ENCODE measurements at places on chromosomes 7 and 10. TPM values are rescaled to one million over a fixed set of nuclear protein-coding genes. Genes with fewer than 3 reads are reported as not detected.

NRBF2 gene
- total RNA-seq = 16.8 TPM

DNA sequence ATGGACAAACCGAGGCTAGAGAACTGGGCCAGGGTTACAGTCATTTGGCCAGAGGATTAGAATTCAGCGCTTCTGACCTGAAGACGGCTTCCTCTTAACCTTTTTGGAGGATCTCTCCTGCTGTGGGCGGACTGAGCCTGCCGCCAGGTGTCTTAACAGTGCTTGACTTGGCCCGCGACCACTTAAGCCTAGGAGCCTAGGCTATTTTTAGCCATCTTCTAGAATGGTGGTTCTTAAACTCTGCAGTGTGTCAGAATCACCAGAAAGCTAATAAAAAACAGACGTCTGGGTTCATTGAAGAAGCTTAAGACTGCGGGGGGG, 722 bp downstream of the MDH2 start:
- peak; percentile 19 for DNase-seq

- DNase-seq = no peak
Observed at GRCh38 chr10:61354401-61354975, 98.7 kb downstream of the TMEM26 start.

GRCh38 chr7:3464900-3465622, 164.0 kb downstream of the SDK1 start:
- DNase-seq = no peak

GRCh38 chr10:117299435-117299834, 58.5 kb downstream of the SLC18A2 start:
- no peak for DNase-seq

DNA sequence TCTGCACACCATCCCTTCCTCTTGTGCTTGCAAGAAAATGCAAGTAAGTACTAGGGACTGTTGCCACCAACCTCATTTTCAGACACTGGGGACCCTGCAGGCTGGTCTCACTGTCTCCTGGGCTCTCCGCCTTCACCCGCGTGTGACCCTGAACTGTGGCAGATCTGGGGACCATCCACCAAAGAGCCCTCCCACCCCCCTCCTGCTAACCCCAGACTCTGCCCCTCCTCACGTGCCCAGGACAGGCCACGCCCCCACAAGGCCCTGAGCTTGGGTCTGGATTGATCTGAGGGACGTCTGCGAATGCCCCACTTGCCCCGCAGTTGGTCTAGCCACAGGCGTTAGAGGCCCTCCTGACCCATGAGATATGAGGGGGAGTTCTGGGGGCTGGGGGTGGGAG, 8.1 kb downstream of the CNPY1 start:
- no peak for DNase-seq

- DNase-seq = no peak
Observed at GRCh38 chr10:17003151-17003550, 126.5 kb downstream of the CUBN start.

- DNase-seq = no peak
Observed at GRCh38 chr7:158281441-158281840, 306.2 kb downstream of the PTPRN2 start.

Data from transverse colon (tissue), 4 donors.